ENCODE measurements at places on chromosomes 16 and 17.
A peak's percentile ranks its signal among the peaks of the same experiment; 100 is the strongest.

DNA sequence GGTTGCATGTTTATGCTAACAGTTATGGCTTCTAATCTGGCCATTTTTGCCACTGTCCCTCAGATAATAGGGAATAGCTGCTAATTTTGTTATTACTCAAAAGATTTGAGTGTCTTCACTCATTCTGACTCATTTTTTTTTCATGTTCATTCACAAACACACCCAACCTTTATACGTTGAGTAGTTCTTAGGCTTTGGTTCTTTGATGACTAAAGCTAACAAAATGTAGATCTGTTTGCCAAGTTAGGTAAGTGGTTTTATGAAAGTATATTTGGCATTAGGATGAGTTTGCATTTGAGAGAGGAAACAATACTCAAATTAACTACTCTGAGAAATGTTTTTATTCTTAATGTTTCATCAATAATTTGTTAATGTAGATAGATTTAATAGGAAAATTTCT, 3.6 kb downstream of the MAP2K4 start:
- DNase-seq, result no peak

GRCh38 chr17:14201021-14201987, 35.4 kb downstream of the CDRT15 start:
- peak; percentile 83 for DNase-seq

DNA sequence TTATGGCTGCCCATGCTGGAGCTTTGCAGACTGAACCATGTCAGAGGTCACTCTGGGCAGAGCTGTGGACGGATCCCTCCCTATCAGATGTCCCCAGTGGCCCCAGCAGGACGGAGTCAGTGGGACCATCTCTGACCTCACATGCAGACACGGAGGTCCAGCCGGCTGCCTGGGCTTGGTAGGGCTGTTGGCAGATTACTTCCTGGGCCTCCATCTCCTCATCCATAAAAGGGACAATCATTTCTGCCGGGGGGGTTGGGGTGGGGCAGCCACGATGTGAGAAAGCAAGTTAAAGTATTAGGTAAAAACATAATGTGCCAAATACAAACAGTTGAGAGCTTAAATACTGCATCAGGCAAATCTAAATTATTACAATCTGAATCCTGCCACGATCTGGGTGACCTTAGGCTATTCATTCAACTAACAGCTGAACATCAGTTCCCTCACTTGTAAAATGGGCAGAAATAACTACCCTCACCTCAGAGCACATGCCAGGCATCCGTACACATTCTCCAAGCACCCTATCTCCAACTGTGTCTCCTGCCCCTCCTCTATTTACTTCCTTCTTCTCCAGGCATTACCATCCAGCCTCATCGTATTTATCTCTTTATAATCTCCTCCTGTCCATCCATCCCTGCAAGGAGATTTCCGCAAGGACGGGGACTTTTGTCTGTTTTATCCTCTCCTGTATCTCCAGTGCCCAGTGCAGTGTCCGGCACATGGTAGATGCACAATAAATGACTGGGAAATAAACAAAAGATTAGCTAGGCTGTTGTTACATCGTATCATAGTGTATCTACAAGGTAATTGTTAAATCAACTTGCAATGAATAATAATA, 192.3 kb upstream of the FOXF1 start:
- DNase-seq, result no peak

DNA sequence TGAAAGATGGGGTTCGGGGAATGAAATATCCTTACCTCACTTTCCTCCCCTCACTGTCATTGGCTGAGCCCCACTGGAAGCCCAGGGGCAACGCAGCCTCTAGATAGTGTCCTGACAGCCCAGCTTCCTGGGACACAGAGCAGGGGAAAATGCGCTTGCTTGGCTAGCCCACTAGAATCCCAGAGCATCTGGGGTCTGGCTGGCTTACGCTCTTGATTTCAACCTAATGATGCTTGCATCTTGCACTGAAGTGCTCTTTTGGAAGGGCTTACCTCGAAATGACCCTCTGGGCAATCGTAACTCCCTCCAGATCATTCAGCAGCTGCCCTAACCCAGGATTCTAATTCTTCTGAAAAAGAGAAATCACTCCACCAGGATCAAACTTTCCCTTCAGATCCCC, 147.6 kb downstream of the SOX9 start:
- no peak for DNase-seq

DNA sequence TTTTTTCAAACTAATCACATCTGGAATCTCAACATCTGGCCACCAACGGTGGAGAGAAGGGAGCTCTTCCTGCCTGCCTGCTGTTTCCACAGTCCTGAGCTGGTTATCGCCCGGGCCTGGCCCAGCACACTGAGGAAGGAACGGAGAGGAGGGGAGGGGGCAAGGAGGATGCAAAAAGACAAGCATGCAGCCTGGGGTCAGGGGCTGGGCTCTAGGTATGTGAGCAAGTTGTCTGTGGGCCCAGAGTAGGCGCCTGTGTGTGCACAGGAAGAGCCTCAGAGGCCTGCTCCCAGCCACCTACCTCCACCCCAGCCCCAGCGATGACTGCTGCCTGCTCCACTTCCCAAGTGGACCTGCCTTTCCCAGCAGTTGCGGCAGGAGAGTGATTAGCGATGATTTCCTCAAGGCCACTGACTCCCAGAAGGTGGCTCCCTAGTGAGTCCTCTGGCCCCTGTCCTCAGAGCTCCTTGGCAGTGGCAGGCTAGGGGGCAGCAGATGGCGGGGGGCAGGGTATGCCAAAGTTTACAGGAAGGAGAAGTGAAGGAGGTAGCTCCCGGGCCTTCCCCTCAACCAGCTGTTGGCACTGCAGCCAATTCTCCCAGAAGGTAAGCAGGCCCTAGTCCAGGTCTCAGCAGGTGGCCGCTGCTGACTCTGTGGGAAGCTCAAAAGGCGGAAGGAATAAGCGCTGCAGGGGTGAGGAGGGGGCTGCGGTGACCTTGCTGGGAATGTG, 27.0 kb upstream of the RASD1 start:
- DNase-seq, result no peak

GRCh38 chr16:4028144-4028543, 88.1 kb downstream of the ADCY9 start:
- DNase-seq, result no peak

- no peak for DNase-seq
Measured at GRCh38 chr16:67149276-67150046, 1.3 kb downstream of the B3GNT9 start.

DNA sequence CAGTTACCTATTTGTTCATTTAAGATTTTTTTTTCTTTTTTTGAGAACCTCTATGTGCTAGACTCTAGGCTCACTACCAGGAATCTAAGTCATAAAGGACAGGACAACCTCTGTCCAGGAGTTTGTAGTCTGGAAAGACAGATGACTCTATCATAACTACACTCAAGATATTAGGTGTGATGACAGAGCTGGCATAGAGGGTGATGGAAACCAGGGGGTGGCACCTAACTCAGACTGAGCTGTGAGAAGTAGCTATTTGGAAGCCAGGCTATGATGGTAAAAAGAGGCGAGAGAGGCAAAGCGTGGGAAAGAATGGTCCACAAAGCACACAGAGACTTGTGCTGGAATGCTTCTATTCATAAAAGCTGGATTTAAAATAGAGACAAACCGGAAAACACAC, 372.3 kb downstream of the SEC14L1 start:
- DNase-seq, result no peak

DNA sequence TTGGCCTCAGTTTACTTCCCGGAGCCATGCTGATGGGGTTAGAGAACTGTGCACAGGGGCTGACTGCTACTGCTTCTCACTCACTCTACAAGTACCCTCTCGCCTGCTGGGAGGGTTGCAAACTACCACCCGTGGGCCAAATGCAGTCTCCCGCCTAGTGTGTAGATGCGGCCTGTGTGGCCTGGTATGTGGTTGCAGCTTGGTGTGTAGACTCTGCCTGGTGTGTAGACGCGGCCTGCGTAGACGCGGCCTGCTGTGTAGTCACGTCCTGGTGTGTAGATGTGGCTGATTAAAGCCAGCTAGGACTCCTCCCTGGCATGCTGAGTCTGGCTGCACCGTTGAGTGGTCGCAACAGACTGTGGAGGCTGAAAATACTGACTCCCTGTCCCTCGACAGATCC, 7.3 kb downstream of the CANT1 start:
- no peak for DNase-seq

DNA sequence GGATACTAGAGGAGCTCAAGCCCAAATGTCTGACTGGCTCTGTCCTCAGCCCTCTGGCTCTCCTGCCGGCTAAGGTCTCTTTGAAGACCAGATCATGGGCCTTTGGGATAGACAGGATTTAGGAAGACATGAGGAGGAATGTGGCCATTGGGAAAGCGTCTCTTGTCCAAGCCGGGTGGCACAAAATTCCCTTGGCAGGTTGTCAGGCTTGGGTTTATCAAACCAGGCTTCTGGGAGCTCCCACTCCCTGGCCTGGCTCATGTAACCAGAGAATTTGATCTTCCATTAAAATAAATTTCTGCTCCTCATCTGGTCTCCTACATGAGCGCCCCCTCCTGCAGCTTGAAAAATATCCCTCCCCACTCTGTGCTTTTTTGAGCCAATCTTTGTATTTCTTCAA, 71.1 kb downstream of the IRX3 start:
- DNase-seq, result no peak

DNA sequence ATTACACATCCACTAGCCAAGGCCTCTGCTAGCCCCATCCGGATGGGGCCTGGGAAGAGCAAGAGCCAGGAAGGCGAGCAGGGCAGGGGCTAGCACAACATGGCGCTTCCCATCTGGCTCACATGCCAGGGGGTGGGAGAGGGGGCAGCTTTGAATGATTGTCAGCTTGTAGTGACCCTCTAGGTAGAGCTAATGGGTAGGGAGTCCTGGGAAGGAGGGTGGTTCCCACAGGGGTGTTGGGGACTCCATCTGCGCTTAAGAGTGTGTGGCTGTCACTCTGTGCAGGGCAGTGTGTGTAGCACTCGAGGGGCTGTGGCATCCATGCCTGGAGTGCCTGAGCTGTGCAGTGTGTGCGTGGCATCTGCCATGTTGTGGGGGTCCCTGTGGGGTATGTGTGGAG, 24.5 kb downstream of the ARHGAP23 start:
- no peak for DNase-seq

- no peak for DNase-seq
Measured at GRCh38 chr16:11446566-11447119, 101.4 kb downstream of the RMI2 start.

DNA sequence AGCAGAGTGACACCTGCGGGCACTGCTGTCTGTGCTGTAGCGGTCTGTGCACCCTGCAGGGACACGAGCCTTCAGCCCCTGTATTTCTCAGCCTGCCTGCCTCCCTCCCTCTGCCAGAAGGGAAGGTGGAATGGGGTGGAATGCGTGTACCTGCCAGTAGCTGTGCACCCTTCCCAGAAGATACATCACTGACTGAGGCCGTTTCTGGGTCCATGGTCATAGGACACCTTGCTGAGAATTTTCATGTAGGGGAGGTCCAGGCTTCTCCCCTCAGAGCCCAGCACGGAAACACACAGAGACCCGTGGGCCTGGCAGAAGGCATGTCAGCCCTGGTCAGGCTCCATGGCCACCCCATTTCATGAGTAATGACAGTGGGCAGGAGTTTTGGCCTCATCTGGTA, 16.5 kb downstream of the DBNDD1 start:
- DNase-seq, result no peak

- DNase-seq, result no peak
Measured at GRCh38 chr17:62737513-62737912, 70.6 kb downstream of the MARCHF10 start.

DNA sequence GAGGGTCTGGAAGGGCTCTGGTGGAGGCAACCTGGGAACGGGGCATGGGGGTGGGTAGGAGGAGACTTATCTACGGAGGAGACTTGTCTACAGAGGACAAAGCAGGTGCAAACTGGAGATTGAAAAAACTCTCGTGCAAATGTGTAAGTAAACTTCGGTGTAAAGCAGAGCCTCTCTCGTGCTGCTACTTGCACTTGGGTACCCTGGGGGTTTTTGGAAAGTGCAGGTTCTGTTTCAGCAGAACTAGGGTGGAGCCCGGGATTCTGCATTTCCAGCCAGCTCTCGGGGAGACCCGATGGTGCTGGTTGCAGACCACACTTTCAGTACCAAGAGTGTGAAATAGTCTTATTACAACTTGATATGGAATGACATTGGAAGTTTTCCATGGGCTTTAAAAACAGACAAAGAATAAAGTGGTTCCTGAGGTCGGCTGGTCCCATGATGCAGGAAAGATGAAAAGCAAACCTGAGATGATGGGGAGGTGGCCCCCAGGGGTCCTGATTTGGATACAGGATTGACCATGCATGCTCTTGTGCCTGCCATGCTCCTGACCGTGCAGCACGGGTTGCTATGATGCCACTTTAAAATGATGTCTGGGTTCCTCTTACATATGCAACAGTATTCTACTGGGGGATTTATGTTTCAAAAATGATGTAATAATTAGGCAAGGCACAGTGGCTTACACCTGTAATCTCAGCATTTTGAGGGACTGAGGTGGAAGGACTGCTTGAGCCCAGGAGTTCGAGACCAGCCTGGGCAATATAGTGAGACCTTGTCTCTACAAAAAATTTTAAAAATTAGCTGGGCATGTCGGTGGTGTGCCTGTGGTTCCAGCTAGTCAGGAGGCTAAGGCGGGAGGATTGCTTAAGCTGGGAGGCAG, 69.3 kb downstream of the IRF8 start:
- DNase-seq, result no peak

DNA sequence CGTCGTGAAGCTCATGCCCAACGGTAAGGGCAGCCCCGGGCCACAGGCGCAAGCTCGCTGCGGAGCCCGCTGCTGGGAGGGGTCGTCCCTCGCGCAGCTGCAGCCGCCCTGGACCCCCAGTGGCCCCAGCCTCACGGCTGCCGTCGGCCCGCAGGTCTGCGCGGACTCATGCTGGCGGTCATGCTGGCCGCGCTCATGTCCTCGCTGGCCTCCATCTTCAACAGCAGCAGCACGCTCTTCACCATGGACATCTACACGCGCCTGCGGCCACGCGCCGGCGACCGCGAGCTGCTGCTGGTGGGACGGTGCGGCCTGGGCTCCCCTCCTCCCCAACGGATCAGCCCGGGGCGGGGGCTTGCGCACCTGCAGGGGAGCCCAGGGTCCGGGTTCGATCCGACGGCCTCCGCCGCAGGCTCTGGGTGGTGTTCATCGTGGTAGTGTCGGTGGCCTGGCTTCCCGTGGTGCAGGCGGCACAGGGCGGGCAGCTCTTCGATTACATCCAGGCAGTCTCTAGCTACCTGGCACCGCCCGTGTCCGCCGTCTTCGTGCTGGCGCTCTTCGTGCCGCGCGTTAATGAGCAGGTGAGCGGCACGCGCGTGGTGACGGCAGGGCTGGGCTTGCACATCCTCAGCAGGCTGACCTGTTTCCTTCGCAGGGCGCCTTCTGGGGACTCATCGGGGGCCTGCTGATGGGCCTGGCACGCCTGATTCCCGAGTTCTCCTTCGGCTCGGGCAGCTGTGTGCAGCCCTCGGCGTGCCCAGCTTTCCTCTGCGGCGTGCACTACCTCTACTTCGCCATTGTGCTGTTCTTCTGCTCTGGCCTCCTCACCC, 5.8 kb downstream of the SLC5A2 start:
- DNase-seq, result no peak

- DNase-seq, result no peak
Measured at GRCh38 chr16:85492295-85492864, 120.7 kb upstream of the GSE1 start.

- DNase-seq, result no peak
Measured at GRCh38 chr16:14629612-14629918, 495 bp downstream of the PARN start.

- DNase-seq, result no peak
Measured at GRCh38 chr16:63581570-63581969, 1540.3 kb downstream of the CDH11 start.

All from activated CD4-positive, alpha-beta memory T cell treated with anti-CD3 and anti-CD28 coated beads, Interleukin-2, amount 10 ng/mL, durations not matched to agents 7 days and 5 days (primary cell).